Activated T-cell treated with anti-CD3 and anti-CD28 coated beads, Interleukin-2, amount 50 U/mL, for 24 hours (primary cell): ENCODE measurements at places on chromosomes 5 and 9.

- no peaks in the 10 kb centered on the region for H3K36me3 ChIP-seq
- no peaks in the 10 kb centered on the region for H3K4me1 ChIP-seq
- no peaks in the 10 kb centered on the region for H3K27me3 ChIP-seq
- H3K4me3 ChIP-seq: no peak overlapping the region
These were observed 90.8 kb downstream of the PLPPR1 start for GRCh38 chr9:101119206-101119819.

DNA sequence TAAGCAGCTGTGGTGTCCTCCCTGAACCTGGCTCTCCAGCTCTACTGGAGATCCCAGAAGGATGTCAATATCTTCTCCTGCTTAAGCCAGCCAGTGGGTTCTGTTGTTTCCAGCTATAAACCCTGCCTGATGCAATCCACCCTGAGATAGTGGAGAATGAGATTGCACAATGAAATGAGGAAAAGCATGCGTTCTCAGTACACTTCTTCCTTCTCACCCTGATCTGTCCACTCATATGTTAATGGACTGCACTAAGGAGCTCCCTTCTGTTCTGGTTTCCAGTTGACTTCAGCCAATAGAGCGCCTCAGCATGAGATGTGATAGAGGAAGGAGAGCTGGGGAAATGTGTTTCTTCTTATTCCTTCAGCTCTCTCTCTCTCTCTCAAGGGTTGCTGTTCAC lies 40.0 kb upstream of the CDH6 start:
- DNase-seq: no peak
- no peaks in the 10 kb centered on the region for H3K27me3 ChIP-seq
- no peaks in the 10 kb centered on the region for H3K4me1 ChIP-seq
- no peaks in the 10 kb centered on the region for H3K36me3 ChIP-seq
- H3K27ac ChIP-seq: no peak overlapping the region

GRCh38 chr9:109861499-109861898 lies 81.5 kb downstream of the PALM2AKAP2 start:
- H3K4me1 ChIP-seq: no peaks in the 10 kb centered on the region
- DNase-seq: no peak
- no peaks in the 10 kb centered on the region for H3K36me3 ChIP-seq
- H3K4me3 ChIP-seq: no peak overlapping the region

DNA sequence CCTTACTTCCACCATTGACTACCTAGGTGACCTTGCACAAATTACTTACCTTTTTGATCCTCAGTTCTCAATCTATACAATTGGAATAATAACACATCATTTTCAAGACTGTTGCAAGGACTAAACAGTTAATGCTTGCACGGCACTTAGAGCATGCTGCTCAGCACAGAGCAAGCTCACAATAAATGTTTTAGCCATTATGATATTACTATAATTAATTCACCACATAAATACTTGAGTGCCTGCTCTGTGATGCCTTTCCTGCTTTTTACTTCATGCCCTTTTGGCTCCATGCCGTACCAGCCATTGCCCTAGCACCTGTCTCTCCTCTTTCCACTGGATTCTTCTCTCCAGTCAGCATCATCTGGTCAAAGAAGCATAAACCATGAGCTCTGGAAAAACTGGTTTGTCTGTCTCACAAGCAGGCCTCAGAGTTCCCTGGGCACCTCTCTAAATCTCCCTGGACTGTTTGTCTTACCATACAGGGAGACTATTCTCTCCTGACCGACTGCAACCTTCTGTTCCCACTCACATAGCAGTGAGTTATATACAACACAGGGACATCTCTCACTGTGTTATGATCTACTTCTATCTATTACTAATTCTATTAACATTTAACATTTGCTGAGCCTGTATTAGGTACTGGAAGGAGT lies 260.4 kb upstream of the ADRA1B start:
- no peak overlapping the region for H3K4me3 ChIP-seq
- no peaks in the 10 kb centered on the region for H3K4me1 ChIP-seq
- H3K36me3 ChIP-seq: no peaks in the 10 kb centered on the region
- no peak for DNase-seq
- H3K27ac ChIP-seq: no peak overlapping the region
- no peaks in the 10 kb centered on the region for H3K27me3 ChIP-seq

GRCh38 chr9:138072897-138073296 lies 195.3 kb downstream of the CACNA1B start:
- peaks cover 1% of the 10 kb centered on the region for H3K4me1 ChIP-seq
- DNase-seq: no peak
- H3K27ac ChIP-seq: no peak overlapping the region
- peaks cover 7% of the 10 kb centered on the region for H3K27me3 ChIP-seq
- H3K4me3 ChIP-seq: no peak overlapping the region

DNA sequence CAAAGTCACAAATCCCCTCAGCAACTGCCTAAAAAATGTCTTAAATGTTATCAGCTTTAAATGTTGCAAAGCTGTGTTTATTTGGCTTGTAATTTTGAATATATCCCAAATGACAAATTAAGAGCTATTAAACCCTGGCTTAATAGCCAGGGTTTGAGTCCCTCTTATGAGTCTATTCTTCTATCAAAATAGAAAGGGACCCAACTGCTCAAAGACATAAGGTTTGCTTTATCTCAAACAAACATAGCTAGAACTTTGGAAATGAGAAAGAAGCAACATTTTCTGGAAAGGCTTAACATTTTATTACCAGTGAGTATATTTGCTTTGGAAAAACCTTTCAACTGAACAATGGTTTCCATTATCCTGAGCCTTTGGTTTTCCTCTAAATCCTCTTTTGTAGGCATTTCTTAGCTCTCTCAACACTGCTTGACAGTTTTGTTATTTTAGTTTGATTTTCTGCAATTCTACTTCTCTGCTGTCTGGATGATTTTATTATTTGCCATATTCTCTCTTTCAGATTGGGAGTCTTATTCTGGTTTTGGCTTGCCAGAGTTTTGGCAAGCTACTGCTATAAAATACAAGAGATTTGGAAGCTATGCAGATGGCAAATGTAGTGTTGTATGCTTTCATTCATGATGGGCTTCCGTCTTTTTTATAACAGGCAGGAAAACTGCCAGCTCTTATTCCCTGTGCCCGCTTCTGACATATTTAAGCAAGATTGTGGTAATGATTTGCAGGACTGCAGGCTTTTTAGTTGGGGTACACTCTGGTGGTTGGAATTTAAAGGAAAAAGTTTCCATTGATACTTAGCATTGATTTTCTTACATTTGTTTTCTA lies 734.9 kb downstream of the DTWD2 start:
- H3K36me3 ChIP-seq: no peaks in the 10 kb centered on the region
- no peaks in the 10 kb centered on the region for H3K27me3 ChIP-seq
- no peak for DNase-seq
- H3K4me3 ChIP-seq: no peak overlapping the region
- H3K27ac ChIP-seq: no peak overlapping the region
- H3K4me1 ChIP-seq: no peaks in the 10 kb centered on the region

- no peak overlapping the region for H3K4me3 ChIP-seq
- H3K27ac ChIP-seq: peak overlapping the region; percentile 23
- DNase-seq: no peak
- H3K36me3 ChIP-seq: no peaks in the 10 kb centered on the region
- peaks cover 14% of the 10 kb centered on the region for H3K27me3 ChIP-seq
- H3K4me1 ChIP-seq: peaks cover 17% of the 10 kb centered on the region
These were observed 118.7 kb upstream of the CCDC112 start for GRCh38 chr5:115415143-115415491.

DNA sequence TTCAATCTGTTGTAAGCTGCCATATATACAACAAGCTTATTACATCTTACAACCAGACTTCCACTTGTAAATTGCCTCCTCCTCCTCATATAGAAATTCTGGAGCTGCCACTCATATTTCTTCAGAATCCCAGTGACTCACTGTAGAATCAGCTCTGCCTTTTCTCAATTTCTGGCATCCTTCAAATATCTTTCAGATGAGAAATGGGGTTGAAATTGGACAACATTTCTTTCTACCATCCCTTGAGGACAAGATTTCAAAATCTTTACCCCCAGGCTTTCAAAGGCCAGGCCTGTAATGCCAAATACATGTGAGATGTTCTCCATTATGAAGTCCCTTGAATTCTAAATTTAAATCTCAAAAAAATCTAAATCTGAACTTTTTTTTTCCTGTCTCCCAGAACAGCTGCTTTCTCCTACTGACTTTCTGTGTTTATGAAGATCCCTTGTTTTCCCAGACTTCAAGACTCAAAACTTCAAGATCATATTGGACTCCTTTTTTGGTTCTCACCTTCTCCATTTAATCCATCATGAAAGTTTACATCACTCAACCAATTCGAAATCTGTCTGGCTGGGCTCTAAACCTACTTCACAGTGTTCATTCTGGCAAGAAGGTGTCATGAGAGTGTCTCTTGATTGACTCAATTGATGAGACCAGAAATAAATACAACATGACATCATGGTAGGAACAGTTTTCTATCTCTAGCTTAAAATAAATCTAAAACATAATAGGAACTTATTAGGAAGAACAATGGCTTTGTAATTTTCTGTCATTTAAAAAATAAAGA lies 109.8 kb downstream of the HMHB1 start:
- no peaks in the 10 kb centered on the region for H3K36me3 ChIP-seq
- no peak overlapping the region for H3K27ac ChIP-seq
- peaks cover 18% of the 10 kb centered on the region for H3K4me1 ChIP-seq
- DNase-seq: no peak

- no peak for DNase-seq
- H3K4me1 ChIP-seq: no peaks in the 10 kb centered on the region
- no peaks in the 10 kb centered on the region for H3K36me3 ChIP-seq
- no peak overlapping the region for H3K27ac ChIP-seq
- H3K27me3 ChIP-seq: no peaks in the 10 kb centered on the region
- H3K4me3 ChIP-seq: no peak overlapping the region
These were observed 254.8 kb upstream of the PDE4D start for GRCh38 chr5:60148366-60148765.

DNA sequence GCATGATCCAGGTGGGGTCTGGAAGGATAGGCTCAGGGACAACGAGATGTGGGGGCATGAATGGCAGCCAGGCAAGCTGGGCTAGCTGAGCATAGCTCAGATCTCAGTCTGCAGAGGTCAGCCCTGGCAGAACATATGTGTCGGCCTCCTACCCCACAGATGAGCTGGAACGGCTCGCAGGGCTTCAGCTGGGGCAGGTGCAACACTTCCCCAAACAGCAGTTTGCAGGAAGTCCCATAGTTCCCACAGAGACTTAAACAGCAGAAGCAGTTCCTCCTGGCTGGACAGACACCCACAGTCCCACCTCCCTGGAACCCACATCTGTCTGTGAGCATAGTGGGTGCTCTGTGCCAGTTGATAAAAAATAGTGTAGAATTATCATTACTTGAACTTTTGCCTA lies 404.6 kb downstream of the GADD45G start:
- H3K36me3 ChIP-seq: no peaks in the 10 kb centered on the region
- H3K4me3 ChIP-seq: no peak overlapping the region
- no peaks in the 10 kb centered on the region for H3K4me1 ChIP-seq
- H3K27me3 ChIP-seq: peaks cover 15% of the 10 kb centered on the region
- no peak overlapping the region for H3K27ac ChIP-seq

- no peaks in the 10 kb centered on the region for H3K36me3 ChIP-seq
- no peak overlapping the region for H3K4me3 ChIP-seq
- DNase-seq: no peak
- H3K27me3 ChIP-seq: peaks cover 5% of the 10 kb centered on the region
- no peak overlapping the region for H3K27ac ChIP-seq
These were observed 139.3 kb downstream of the SLC24A2 start for GRCh38 chr9:19649336-19650041.

- peaks cover 4% of the 10 kb centered on the region for H3K36me3 ChIP-seq
- H3K27me3 ChIP-seq: no peaks in the 10 kb centered on the region
- peak overlapping the region; percentile 77 for H3K4me3 ChIP-seq
- peak; percentile 67 for DNase-seq
- no peak overlapping the region for H3K27ac ChIP-seq
These were observed 388 bp downstream of the ANKS6 start for GRCh38 chr9:98795970-98796363.

GRCh38 chr5:95915999-95916686 lies 45.5 kb downstream of the ELL2 start:
- peaks cover 22% of the 10 kb centered on the region for H3K4me1 ChIP-seq
- no peak for DNase-seq
- H3K27me3 ChIP-seq: no peaks in the 10 kb centered on the region
- H3K27ac ChIP-seq: peak overlapping the region; percentile 0

DNA sequence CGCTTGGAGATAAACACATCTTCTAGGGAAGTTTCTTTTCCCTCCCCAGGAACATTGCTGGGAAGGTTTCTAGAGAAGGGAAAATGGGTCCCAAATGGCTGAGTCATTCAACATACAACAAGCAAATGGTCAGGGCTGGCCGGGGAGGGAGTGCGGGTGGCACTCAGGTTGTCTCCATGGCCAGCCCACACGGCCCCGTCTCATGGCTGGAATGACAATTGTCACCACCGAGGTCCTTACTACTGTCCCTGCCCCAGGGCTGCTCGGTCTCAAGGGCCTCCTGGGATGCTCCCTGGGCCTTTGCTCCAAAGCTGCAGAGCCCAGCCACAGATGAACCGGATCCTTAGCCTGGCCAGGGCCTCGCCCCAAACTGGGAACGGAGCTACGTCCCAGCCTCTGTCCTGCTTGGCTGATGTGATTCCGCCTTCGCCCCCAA lies 121.9 kb downstream of the FGF18 start:
- H3K4me1 ChIP-seq: no peaks in the 10 kb centered on the region
- no peak overlapping the region for H3K27ac ChIP-seq
- H3K27me3 ChIP-seq: peaks cover 39% of the 10 kb centered on the region
- H3K36me3 ChIP-seq: no peaks in the 10 kb centered on the region
- no peak for DNase-seq

GRCh38 chr9:35736201-35736633 lies 3.8 kb downstream of the CREB3 start:
- H3K4me1 ChIP-seq: peaks cover 24% of the 10 kb centered on the region
- H3K4me3 ChIP-seq: no peak overlapping the region
- no peak overlapping the region for H3K27ac ChIP-seq
- peaks cover 90% of the 10 kb centered on the region for H3K36me3 ChIP-seq

- H3K36me3 ChIP-seq: no peaks in the 10 kb centered on the region
- H3K4me1 ChIP-seq: peaks cover 7% of the 10 kb centered on the region
- no peak for DNase-seq
- no peaks in the 10 kb centered on the region for H3K27me3 ChIP-seq
These were observed 30.2 kb downstream of the TJP2 start for GRCh38 chr9:69204326-69204725.

DNA sequence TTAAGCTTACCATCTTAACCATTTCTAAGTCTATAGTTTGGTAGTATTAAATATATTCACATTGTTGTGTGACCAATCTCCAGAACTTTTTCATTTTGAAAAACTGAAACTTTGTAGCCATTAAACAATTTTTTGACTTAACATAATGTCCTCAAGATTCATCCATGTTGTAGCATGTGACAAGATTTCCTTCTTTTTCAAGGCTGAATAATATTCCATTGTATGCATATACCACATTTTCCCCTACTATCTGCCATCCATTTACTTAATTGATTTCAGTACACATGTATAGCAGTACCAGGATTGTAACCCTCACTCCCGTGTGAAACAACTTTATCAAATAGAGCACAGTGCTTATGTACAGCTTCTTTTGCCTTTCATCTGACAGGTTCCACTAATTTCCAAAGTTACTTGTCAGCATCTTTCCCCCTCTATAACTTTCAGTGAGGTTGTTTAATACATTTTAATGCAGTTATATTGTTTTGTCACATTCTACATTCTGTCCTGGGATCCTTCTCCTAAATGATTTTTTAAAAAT lies 7.4 kb upstream of the GNPDA1 start:
- no peak for DNase-seq
- peaks cover 54% of the 10 kb centered on the region for H3K4me1 ChIP-seq
- no peaks in the 10 kb centered on the region for H3K36me3 ChIP-seq
- H3K4me3 ChIP-seq: no peak overlapping the region
